WTC11 (cell line): ENCODE measurements at places on chromosomes 7 and 10. TPM values are rescaled to one million over a fixed set of nuclear protein-coding genes. Genes with fewer than 3 reads are reported as not detected.

Gene SPDYE5
- not detected in 3 replicates for total RNA-seq

Gene HOXA3
- total RNA-seq = 0.11 TPM in 1 of 3 replicates, not detected in the others

Gene HTR7
- 8.9 to 11.2 TPM (median 9.3 TPM) in 3 replicates for total RNA-seq

DNA sequence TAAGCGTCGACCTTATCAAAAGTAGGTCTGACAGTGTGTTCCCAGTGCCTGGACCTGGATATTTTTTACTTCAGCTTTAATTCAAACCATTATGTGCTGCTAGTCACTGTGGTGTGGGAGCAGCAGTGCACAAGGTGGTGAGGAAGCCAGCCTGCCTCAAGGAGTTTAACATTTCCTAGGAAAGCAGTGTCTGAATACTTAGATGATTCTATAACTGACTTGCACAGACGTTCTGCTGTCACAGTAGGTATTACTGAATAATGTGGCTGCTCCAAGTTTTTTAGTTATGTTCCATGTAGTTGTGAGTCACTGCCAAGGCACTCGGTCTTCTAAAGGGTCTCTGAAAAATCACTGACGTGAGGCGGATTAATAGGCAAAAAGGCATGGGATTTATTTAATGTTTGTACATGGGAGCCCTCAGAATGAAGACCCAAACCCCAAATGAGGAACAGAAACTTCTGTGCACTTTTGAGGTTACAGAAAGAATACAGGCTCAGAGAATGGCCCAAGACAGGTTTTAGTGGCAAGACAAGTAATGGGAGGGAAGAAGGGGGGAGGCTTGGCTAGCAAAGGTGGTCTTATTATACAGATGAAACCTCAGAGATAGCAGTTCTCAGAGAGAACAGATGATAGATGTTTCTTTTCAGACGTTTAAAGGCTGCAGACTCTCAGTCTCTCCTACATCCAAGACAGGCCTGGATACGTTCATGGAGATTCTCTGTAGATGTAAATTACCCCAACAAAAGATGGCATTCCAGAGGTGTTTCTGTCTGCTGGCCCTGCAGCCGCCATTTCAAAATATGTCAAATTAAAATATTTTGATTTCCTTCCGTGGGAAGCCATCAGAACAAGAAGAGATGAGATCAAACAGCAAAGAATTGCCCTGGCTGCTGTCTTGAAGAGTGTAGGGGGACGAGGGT lies 209.3 kb downstream of the SDK1 start:
- DNase-seq = no peak
- H3K27ac ChIP-seq = peak overlapping the region; percentile 51; the same call in 1 of the 2 replicates
- peaks cover 19% of the 10 kb centered on the region for H3K4me1 ChIP-seq
- no peak overlapping the region for H3K4me3 ChIP-seq
- H3K36me3 ChIP-seq = peaks cover 14% of the 10 kb centered on the region
- H3K27me3 ChIP-seq = no peaks in the 10 kb centered on the region

- no peaks in the 10 kb centered on the region for H3K27me3 ChIP-seq
- H3K36me3 ChIP-seq = no peaks in the 10 kb centered on the region
- no peak overlapping the region for H3K4me3 ChIP-seq
- peaks cover 11% of the 10 kb centered on the region for H3K4me1 ChIP-seq
- peak overlapping the region; percentile 20; the same call in 1 of the 2 replicates for H3K27ac ChIP-seq
These were observed 68.6 kb downstream of the ADAM22 start for GRCh38 chr7:88002617-88003016.

- no peak for DNase-seq
- no peaks in the 10 kb centered on the region for H3K36me3 ChIP-seq
- H3K4me1 ChIP-seq = peaks cover 29% of the 10 kb centered on the region
- H3K4me3 ChIP-seq = peak overlapping the region; percentile 63
- H3K27me3 ChIP-seq = peaks cover 9% of the 10 kb centered on the region
- no peak overlapping the region for H3K27ac ChIP-seq
These were observed 880 bp upstream of the PIP4K2A start for GRCh38 chr10:22715290-22715625.

DNA sequence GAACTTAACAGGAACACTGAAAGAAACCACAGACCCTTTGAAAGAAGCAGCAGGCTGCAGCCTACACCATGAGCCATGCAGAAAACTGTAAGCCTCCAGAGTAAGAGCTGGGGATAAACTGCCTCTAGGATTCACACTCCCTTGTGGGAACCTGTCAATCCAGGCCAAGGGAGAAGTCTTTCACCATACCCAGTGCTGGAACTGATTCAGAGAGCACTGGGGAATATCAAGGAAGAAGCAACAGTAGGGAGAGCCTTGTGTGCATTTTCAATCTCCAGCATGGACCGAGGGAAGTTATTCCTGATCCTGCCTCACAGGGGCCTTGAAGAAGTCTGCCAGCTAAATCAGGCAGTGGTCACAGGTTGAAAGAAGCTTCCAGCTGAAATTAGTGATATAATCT lies 282.2 kb downstream of the AGMO start:
- DNase-seq = no peak
- no peak overlapping the region for H3K27ac ChIP-seq
- no peak overlapping the region for H3K4me3 ChIP-seq

GRCh38 chr10:102389894-102390293 lies 5.6 kb upstream of the NFKB2 start:
- peaks cover 12% of the 10 kb centered on the region for H3K4me1 ChIP-seq
- peaks cover 33% of the 10 kb centered on the region for H3K27me3 ChIP-seq
- no peak overlapping the region for H3K4me3 ChIP-seq
- no peak overlapping the region for H3K27ac ChIP-seq
- no peaks in the 10 kb centered on the region for H3K36me3 ChIP-seq

- peaks cover 16% of the 10 kb centered on the region for H3K36me3 ChIP-seq
- no peak for DNase-seq
- H3K27me3 ChIP-seq = no peaks in the 10 kb centered on the region; the same call in 1 of the 2 replicates
- H3K27ac ChIP-seq = no peak overlapping the region
- H3K4me1 ChIP-seq = peaks cover 17% of the 10 kb centered on the region
These were observed 186.4 kb downstream of the NPSR1 start for GRCh38 chr7:34844406-34844805.

GRCh38 chr7:130804220-130804619 lies 70.2 kb upstream of the KLF14 start:
- no peak for DNase-seq
- no peak overlapping the region for H3K4me3 ChIP-seq
- H3K4me1 ChIP-seq = no peaks in the 10 kb centered on the region
- no peak overlapping the region for H3K27ac ChIP-seq
- H3K27me3 ChIP-seq = no peaks in the 10 kb centered on the region; the same call in 1 of the 2 replicates

GRCh38 chr10:5354068-5354467 lies 10.7 kb upstream of the UCN3 start:
- no peak overlapping the region for H3K27ac ChIP-seq
- no peak for DNase-seq
- H3K4me3 ChIP-seq = no peak overlapping the region
- H3K4me1 ChIP-seq = peaks cover 16% of the 10 kb centered on the region
- no peaks in the 10 kb centered on the region for H3K27me3 ChIP-seq
- H3K36me3 ChIP-seq = no peaks in the 10 kb centered on the region

GRCh38 chr7:91864070-91864469 lies 16.4 kb downstream of the MTERF1 start:
- no peak overlapping the region for H3K27ac ChIP-seq
- DNase-seq = no peak
- H3K27me3 ChIP-seq = no peaks in the 10 kb centered on the region
- H3K4me1 ChIP-seq = no peaks in the 10 kb centered on the region
- no peak overlapping the region for H3K4me3 ChIP-seq
- H3K36me3 ChIP-seq = no peaks in the 10 kb centered on the region

DNA sequence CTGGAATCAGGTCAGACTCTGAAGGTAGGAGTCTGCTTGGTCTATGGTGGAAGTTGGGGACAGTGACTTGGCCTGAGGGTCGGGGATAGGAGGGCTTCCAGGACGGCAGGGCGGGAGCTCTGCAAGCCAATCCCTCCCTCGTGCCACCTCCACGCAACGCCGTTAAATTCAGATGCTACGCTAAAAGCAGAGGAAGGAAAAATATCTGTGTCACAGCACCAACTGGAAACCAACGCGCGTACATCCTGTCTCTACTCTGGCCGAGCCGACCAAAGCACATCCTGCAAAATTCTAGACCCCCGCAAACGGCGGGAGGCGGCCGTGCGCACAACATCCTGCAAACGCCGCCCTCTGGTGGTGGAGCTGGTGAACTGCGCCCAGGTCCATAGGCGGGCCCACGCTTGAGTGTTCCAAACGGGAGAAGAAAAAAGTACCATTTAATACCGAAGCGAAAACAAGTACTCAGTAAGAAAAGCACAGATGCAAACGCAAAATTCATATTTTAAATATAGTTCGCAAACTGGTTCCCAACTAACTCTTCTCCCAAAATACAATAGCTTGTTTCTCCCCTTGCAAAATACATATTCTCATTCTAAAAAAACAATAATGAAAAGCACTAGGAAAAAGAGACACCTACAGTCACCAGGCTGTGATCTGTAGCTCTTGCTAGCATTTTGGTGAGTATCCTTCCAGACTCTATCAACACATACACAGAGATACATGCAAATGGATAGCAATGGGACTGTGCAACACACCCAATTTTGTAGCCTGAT lies 45.7 kb upstream of the HSPA12A start:
- H3K27ac ChIP-seq = no peak overlapping the region
- H3K36me3 ChIP-seq = no peaks in the 10 kb centered on the region
- H3K4me1 ChIP-seq = peaks cover 10% of the 10 kb centered on the region; the same call in 1 of the 2 replicates
- H3K4me3 ChIP-seq = peak overlapping the region; percentile 55
- 0 out of 2 replicates have a peak, but pooled peaks cover 6% of the 10 kb centered on the region for H3K27me3 ChIP-seq
- peak; percentile 90 for DNase-seq

DNA sequence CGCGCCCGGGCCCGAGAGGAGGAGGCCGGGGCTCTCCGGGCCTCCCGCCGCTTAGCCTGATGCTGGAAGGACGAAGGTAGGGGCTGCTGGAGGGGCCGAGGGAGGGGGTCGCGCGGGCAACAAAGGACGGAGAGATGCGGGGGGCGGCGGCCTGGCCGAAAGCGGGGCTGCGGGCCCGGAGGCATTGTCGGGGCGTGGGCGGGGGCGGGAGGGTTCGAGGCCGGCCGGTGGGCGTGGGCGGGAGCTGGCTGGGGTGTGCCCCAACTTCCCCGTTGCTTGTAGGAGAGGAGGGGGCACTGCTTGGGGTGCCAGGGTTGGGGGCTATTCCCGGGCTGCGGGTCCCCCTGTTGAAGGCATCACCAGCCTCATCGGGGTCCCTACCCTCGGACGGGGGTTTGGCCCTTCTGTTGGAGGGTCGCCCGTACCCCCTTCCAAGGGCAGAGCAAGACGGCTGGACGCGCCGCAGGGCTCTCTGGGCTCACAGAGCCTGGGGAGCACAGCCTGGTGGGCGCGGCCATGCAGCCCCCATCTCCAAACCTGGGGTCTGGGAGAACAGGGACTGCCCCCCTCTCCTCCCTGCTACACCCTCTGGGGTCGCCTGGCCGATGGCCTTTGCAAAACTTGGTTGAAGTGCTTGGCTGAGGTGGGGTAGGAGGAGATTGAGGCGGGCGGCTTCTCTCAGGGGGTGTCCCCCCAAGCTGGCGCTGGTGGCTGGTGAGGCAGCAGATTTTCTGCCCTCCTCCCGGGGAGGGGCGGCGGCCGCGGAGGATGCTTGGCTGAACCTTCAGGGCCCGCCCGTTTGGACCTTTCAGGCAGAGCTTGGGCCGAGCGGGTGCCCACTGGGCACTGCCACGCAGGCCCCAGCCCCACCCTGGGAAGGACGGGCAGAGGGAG lies 699 bp downstream of the CLIP2 start:
- peaks cover 55% of the 10 kb centered on the region for H3K4me1 ChIP-seq
- H3K36me3 ChIP-seq = no peaks in the 10 kb centered on the region
- DNase-seq = no peak
- peak overlapping the region; percentile 70 for H3K4me3 ChIP-seq
- H3K27ac ChIP-seq = no peak overlapping the region

- peaks cover 21% of the 10 kb centered on the region for H3K36me3 ChIP-seq
- no peaks in the 10 kb centered on the region for H3K27me3 ChIP-seq
- no peak overlapping the region for H3K27ac ChIP-seq
- DNase-seq = no peak
- peaks cover 29% of the 10 kb centered on the region for H3K4me1 ChIP-seq
These were observed 78.4 kb downstream of the CUL2 start for GRCh38 chr10:35011771-35012191.

- peaks cover 12% of the 10 kb centered on the region for H3K36me3 ChIP-seq
- H3K27me3 ChIP-seq = no peaks in the 10 kb centered on the region
- DNase-seq = no peak
- H3K4me1 ChIP-seq = no peaks in the 10 kb centered on the region
- no peak overlapping the region for H3K4me3 ChIP-seq
These were observed 14.6 kb downstream of the PHTF2 start for GRCh38 chr7:77813180-77813579.

DNA sequence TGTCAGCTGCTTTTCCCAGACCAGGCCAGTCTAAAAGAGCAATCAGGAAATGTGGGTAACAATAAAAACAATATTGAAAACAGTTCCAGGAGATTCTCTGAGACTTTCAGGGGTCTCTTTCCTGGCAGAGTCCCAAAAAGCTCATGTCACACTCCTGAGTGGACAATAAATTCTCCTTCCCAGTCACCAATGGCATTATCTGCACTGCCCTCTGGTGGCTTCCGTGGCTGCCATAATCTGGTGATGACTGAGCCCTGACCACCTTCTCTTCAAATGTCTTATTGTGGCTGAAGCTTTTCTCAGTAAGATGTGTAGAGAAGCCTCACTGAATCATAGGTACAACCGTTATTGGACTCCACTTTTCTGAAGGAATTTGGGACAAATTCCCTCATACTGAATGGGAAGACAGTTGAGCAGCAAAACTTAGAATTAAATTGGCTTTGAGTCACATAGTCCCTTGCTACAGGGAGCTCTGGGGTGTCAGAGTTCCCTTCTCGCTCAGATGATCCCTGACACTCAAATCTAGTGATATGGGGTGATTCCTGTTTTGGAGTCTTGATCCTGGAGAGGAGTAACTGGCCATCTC lies 24.4 kb upstream of the ASAH2 start:
- H3K36me3 ChIP-seq = no peaks in the 10 kb centered on the region
- H3K4me3 ChIP-seq = no peak overlapping the region
- DNase-seq = peak; percentile 45
- peaks cover 10% of the 10 kb centered on the region for H3K4me1 ChIP-seq
- peaks cover 5% of the 10 kb centered on the region; the same call in 1 of the 2 replicates for H3K27me3 ChIP-seq

DNA sequence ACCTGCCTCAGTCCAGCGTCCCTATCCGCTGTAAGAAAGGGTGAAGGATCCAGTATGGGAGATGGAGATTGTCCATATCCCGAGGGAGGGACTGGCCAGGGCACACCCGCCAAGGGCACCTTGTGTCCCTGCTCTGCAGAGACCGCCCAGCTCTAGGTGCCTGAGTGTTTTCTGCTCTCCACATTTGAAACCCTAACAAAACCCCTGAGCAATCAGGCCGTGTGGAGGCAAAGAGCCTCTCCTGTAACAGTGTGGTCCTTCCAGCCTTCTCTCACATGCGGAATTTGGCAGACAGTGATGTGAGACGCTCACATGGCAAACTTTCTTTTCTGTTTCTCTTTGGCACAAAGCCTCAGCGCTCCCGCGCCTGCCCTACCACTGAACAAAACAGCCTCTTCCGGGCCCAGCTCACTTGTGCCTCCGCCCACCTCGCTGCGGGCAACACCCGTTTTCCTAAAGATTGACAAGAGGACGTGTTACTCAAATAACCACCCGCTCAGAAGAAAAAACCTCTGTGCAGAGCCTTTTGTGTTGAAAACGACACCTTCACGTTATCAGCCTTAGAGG lies 514.8 kb downstream of the DNAJB6 start:
- H3K36me3 ChIP-seq = peaks cover 28% of the 10 kb centered on the region
- peak; percentile 41 for DNase-seq
- H3K27me3 ChIP-seq = no peaks in the 10 kb centered on the region
- H3K4me3 ChIP-seq = peak overlapping the region; percentile 8; the same call in 1 of the 2 replicates
- no peak overlapping the region for H3K27ac ChIP-seq
